ENCODE measurements at places on chromosomes 3 and 15. TPM values are rescaled to one million over a fixed set of nuclear protein-coding genes. Genes with fewer than 3 reads are reported as not detected.

The WDR72 gene
- total RNA-seq, result not detected

The ARHGEF26 gene
- total RNA-seq, result 24.9 TPM

The SAMMSON gene
- total RNA-seq, result 0.33 TPM

The EPHB3 gene
- total RNA-seq, result 10.8 TPM

The CELSR3 gene
- total RNA-seq, result 0.65 TPM

- no peak for DNase-seq
Measured at GRCh38 chr3:41274944-41275668, 75.8 kb downstream of the CTNNB1 start.

- DNase-seq, result no peak
Measured at GRCh38 chr3:165805946-165806561, 31.2 kb downstream of the BCHE start.

DNA sequence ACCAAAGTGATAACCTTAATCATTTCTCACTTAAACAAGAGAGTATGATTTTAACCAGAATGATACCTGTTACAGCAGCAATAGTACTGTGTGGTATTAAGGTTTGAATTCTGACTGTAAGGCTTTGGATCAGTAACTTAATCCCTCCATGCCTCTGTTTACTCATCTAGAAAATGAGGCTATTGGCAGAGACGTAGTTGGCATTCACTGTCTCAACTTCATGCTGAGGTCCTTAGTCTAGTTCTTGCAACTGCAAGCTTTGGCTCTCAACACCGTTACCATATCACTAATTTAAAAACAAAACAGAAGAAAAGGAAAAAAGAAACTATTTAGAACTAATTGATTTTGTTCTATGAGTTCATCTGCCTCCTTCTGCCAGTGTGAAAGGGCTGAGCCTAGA lies 875.4 kb downstream of the MCTP2 start:
- no peak for DNase-seq

DNA sequence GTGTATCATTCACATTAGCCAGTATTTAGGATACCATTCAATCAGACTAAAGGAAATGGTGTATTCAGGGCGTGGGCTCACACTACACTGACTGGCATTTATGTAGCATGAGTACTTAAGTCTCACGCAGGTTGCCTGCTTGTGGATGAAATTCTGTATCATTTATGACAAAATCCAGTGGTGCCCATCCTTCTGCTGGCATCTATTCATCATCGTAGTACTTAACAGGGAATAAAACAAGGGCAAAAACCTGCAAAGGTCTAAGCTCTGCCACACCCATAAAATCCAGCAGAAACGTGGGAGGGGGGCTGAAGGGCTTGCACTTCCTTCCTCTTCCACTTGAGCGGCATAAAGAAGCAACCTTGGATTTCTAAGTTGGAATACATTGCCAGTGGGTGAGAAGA lies 2.7 kb downstream of the GAP43 start:
- DNase-seq, result no peak

- DNase-seq, result no peak
Measured at GRCh38 chr15:38961931-38962330, 397.3 kb upstream of the RASGRP1 start.

- DNase-seq, result no peak
Measured at GRCh38 chr15:87942316-87942715, 314.2 kb downstream of the NTRK3 start.

DNA sequence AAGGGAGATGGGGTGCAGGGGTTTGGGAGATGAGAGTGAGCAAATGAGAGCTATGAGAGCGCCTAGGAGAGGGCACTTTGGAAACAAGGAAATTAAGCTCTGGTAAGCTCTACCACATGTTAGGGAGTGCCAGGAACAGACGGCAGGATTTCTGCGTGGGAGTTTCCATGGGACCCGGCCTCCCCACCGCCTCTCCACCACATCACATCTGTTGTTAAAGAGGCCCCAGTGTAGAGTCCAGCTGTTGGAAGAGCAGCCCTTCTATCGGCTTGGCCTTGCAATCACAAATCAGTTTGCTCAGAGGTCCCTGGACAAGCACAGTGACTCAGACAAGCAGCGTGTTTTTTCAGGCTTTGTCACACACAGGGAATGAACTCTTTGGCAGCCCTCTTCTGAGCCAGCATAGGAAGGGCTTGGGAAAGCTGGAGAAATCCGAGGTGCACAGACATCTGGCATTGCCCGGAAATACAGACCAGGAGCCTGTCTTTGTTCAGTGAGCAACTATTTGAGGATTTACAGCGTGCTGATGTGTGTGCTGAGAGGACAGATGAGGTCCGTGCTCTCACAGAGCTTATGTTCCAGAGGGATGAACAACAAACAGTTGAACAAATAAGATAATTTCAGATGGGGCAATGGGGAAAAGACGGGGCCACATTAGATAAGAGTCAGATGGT lies 370.6 kb upstream of the PROK2 start:
- peak; percentile 87 for DNase-seq

DNA sequence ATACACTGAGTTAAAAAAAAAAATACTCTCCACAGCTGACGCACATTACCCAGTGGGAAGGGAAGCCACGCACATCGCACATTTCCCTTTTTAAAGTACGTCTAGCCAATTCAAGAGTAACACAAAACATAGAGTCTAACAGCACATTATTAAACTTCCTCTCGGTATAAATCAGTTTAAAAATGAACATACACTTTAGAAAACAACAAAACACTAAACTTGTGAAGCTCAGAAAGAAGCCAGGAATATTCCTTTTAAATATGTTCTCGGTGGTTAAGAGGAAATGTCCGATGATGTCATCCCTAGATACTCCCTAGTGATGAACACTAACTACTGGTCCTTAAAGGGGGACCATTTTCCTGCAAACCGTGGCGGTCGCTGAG lies 721 bp downstream of the MYEF2 start:
- no peak for DNase-seq

- no peak for DNase-seq
Measured at GRCh38 chr15:48565560-48566482, 79.7 kb downstream of the FBN1 start.
